ENCODE measurements at places on chromosomes 5 and 9.

DNA sequence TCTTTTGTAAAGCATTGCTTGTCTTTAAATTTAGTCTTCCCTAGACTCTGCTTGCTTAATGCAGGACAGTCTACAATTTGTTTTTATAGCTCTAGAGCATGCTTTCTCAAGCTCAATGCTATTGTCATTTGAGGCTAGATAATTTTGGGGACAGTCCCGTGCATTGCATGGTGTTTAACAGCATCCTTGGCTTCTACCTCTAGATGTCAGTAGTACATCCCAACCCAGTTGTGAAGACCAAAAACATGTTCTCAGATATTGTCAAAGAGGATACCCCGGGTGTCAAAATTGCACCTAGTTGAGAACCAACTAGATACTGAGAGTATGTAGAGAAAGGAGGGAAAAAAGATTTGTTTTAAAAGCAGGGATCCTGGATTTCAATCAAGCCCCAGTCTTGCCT, 277.5 kb downstream of the CEMIP2 start:
- DNase-seq = no peak

DNA sequence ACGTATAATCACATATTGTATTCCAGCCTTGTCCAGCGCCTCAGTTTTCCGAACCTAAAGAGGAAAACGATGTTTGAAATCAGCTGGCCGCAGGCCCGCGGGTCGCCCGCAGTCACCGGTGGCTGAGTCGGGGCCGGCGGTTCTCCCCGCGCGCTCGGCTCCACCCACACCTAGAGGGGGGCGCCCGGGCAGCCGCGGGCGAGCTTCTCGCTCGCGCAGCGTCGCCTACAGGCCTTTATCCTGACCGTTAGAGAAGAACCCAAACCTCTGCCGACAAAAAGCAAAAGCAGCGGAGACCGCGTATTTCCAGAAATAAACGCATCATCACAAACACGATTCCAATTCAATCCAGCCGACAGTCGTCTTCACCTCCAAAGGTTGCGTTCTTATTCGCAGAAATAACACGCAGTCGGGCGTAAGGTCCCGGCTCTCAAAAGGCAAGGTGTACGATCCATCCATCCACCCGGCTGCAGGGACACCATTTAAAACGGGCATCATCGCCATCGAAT, 725 bp upstream of the NIPBL start:
- DNase-seq = peak; percentile 37

GRCh38 chr9:14674630-14675029, 18.6 kb downstream of the ZDHHC21 start:
- no peak for DNase-seq

DNA sequence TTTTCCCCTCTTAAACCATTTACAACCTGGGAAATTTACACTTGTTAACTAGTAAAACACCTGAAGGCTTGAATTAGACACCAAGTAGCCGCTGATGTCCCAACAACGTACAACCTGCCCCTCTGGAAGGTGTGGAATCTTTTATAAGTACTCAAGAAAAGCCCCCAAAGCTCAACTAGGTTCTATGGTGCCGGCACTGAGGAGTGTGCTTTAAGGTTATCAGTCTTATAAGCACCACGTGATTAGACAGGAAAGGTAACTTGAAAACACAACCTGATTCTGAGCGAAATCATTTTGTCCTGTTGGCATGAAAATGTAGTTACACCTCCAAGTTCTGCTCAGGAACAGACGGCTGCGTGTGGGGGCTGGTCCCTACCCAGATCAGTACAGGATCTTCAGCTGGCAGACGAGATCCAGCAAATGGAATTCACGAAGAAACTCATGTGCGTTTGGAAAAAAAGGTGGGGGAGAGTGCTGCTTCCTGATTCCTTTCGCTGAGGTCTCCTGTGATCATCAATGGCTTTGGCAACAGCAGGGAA, 195.5 kb downstream of the MEF2C start:
- no peak for DNase-seq

DNA sequence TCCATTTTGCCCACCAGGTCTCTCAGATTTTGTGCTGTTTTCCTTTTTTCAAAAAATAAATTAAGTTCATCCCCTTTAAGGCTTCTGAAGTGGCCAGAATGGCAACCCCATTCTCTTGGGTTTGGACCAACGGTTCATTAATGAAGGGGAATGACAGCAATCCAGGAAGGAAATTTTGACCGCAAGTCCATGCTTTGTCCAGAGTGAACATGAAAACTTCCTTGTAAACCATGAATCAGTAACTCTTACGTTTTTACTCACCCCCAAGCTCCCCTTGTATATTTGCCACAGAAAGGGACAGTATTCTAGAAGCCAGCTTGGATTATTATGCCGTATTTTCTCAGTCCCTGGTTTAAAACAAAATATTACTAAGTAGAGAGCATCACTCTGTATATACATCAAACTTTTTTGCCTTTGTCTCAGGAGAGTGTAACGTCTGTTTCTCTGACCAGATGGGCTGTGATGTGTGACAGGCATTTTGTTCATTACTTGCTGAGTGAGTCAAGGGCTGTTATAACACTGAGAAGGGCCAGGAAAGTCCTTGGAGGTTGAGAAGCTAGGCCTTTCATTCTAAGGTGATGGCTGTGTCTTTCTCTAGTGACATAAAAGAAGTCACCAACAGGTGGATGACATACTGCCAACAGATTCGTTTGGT, 148.2 kb downstream of the SMARCA2 start:
- DNase-seq = no peak

DNA sequence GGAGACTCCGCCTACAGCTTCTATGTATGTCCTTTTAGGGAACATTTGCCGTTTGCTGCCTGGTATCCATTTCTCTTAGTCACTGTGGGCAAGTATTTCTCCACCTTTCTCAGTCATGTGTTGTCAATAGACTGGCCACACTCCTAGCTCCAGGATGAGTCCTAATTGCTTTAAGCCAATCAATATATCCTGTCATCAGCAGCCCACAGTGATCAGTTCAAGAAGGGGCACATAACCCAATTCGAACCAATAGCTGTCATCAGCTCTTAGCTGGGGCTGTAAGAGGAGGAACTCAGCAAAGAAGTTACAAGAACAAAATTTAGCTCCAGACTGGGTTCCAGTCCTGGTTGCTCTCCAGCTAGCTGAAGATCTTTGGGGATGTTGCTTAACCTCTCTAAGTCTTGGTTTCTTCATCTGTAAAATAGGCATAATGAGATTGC, 70.7 kb upstream of the MAN2A1 start:
- DNase-seq = no peak

GRCh38 chr9:112174222-112174964, 704 bp downstream of the SUSD1 start:
- peak; percentile 51 for DNase-seq

GRCh38 chr9:118991366-118992285, 377.6 kb downstream of the BRINP1 start:
- DNase-seq = no peak

DNA sequence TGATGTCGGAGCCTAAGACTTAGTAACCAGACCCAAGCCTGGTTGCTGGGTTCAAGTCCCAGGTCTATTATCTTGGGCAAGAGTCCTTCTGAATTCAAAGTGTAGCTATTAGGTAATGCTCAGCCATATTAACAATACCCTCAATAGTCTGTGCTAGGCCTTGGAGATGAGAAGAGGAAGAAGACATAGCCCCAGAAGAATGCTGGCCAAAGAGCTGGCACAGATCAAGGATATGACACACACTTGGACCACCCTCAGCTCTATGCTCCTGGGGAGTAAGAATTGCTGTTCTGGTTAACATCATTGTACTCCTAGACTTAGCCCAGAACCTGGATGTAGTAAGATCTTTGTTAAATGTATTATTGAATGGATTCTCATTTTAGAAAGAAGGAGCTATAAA, 426.7 kb downstream of the CDK5RAP2 start:
- no peak for DNase-seq

GRCh38 chr5:179316111-179316551, 29.1 kb downstream of the ADAMTS2 start:
- DNase-seq = no peak

DNA sequence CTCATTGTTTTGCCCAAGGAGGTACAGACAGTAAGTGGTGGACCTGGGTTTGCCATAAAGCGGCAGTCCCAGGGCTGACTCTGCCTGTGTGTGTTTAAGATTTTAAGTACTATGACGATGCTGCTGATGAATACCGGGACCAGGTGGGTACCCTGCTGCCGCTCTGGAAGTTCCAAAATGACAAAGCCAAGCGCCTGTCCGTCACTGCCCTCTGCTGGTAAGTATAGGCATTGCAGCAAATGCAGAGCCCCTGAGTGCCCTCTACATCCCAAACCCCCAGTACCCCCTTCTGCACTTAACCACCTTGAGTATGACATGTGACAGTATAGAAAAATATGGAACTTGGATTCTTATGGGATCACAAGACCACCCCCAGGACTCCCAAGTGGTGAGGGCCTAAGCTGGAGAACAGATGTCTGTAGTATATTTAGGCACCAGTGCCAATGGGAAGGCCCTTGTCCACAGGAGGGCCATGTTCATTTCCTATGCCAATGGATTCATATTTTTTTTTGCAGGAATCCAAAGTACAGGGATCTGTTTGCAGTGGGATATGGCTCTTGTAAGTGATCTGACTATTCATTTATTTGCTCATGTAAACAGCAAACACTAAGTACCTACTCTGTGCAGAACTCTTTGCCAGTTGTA, 22.0 kb downstream of the ENHO start:
- DNase-seq = peak; percentile 50

- DNase-seq = no peak
Observed at GRCh38 chr5:143509758-143510221, 106.3 kb upstream of the NR3C1 start.

DNA sequence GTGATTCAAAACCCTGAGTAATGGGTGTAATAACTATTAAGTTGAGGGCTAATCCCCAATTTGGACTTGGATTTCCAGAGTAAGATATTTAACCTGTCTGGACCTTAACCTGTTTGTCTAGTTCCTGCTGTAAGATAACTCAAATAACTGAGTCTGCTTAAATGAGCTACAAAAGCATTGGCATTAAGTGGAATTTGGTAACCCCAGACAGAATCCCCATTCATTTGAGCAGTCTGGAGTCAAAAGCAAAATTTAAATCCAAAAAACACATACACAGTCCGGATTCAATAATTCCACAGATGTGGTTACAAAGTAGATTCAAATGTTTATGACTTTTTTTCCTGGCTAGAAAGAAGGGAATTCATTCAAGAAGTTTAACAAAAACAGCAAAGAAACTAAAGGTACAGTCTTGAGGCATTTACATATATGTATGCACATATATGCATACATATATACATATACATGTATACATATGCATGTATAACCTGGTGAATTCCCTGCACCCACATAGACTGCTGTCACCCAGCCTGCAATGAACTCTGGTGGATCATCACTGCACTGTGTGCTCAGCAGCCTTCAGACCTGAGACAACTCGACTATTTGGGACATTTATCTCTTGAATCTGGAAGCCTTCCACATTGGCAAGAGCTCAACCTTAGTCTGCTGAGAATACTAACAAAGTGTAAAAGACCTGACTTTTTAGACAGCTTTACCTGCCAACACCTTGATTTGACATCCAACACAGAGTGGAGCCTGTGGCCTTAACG, 205.4 kb downstream of the LURAP1L start:
- no peak for DNase-seq

DNA sequence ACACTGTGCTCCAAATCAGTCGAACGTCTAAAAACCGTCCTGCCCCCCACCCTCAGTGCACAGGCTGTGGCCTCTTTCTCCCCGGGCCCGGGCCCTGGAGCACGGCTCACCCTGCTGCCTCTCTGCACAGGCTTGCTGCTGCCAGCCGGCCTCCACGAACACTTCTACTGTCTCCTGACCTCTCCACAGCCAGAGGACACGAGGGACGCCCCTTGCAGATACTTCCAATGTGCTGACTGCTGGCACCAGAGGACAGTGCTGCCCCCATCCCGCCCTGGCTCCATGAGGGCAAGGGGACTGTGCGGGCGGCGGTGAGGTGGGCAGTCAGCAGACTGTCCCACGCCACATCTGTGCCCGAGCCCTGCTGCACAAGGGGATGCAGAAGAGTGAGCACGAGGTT, 174.8 kb downstream of the COL23A1 start:
- DNase-seq = no peak

DNA sequence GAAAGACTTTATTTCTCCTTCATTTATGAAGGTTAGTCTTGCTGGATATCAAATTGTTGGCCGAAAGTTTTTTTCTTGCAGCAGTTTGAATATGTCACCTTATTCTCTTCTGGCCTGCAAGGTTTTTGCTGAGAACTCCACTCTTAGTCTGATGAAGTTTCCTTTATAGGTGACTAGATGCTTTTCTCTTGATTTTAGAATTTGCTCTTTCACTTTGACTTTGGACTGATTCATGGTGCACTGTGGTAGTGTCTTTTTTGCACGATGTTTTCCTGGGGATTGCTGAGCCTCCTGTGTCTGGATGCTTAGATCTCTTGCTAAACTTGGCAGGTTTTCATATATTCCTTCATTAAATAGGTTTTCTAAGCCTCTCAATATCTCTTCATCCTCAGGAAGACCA, 12.4 kb downstream of the AHRR start:
- DNase-seq = no peak

DNA sequence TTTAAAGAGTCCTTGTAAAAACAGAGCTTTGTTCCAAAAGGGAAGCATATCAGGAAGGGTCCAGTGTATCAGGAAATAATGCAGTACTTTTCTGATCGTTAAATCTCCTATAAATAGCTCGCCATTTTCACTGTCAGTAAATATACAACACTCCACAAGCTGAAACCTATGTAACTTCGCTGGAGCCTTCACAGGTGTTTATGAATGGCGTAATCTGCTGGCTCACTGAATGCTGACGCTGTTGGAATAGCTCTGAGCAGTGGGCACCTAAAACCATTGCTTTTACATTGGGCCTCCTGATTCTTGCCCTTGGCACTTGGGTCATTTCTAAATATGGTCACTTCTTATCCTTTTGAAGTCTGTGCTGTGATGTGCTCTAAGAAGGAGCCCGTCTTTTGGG, 4.3 kb downstream of the SHC3 start:
- no peak for DNase-seq

DNA sequence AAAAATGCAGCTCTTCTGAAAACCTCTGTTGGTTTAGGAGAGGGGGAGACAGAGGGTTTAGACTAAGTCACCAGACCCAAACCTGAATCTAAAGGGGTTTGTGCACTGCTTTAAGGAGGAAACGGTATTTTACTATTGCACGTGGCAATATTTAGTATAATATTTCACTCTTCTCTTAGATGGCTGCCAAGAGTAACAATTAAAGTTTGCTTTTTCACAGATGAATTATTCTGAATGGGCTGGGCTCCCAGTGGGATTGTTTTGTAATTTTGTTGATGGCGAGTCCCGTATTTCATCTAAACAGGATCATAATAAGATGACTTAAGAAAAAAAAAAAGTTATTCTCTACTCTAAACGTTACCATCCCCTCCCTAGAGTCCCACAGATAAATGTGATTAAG, 245.4 kb downstream of the PCSK5 start:
- no peak for DNase-seq
